Stimulated activated CD8-positive, alpha-beta memory T cell treated with anti-CD3 and anti-CD28 coated beads, Interleukin-4, amount 100 ng/mL, for 1 hour (primary cell): ENCODE measurements at places on chromosomes 1 and 21.

DNA sequence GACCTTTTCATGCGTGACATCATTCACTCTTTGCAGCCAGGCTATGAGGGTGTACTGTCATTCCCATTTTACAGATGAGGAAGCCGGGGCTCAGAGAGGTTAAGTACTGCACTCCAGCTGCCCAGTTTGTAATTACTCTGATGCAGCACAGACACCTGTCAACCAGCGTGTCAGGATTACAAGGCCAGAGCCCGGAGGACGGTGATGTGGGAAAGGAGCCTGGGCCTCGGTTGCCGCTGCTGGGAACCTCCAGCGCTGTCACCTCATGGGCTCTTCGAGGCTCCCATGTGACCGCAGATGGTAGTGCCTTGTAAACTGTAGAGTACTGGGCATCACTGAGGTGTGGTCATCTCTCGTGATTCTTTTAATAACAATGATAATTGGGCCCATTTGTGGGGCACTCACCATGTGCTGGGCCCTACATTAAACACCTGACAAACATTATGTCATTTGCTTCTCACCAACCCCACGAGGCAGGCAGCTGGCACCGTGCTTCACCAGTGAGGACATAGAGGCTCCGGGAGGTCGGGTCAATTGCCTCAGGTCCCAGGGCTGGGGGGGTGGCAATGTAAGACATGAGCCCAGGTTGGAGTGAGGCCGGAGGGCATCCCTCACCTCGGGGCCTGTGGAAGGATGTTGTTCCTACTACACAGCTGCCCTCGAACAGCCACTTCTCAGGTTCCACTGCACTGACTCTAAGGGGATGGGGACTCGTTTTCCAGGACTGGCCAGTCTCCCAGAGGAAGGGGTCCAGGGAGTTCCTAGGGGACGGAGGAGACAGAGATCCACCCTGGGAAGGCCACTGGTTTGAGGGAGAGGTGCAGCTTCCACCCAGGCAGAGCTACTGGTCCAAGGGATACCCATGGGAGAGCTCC, 42.8 kb upstream of the PADI1 start:
- DNase-seq = no peak

- DNase-seq = no peak
Observed at GRCh38 chr1:151511636-151512215, 539 bp downstream of the CGN start.

DNA sequence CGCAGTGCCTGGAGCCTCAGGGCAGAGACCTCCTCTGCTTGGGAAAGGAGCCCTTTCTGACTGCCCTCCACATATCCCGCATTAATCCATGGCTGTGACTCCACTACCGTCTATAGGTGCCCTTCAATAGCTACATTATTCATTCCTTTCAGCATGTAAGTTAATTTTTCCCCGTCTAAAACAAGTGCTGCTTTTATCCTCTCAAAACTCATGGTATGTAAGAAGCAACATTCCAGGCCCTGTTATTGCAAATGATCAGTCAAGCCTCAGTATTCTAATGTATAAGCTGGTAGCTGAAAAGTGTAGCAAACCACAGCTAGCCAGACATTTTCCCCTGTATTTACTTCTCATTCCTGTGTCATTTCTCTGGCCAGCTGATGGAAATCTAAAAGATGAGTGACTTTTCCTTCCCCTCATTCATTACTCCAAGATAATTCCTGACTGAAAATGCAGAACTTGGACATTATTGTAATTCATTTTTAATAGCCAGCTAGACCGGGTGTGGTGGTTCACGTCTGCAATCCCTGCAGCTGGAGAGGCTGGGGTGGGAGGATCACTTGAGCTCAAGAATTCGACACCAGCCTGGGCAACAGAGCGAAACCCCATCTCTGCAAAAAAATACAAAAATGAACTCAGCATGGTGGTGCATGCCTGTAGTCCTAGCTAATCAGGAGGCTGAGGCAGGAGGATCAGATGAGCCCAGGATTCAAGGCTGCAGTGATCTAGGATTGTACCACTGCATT, 88.5 kb upstream of the SOD1 start:
- DNase-seq = no peak

DNA sequence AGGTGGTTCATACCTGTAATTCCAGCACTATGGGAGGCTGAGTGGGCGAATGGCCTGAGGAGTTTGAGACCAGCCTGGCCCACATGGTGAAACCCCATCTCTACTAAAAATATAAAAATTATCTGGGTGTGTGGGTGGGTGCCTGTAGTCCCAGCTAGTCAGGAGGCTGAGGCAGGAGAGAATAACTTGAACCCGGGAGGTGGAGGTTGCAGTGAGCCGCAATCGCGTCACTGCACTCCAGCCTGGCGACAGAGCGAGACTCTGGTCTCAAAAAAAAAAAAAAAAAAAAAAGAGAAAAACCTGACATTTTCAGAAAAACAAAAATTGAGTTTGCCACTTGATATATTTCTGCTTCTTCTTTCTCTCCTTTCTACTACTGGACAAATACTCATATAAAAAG, 24.3 kb downstream of the CA6 start:
- DNase-seq = no peak

DNA sequence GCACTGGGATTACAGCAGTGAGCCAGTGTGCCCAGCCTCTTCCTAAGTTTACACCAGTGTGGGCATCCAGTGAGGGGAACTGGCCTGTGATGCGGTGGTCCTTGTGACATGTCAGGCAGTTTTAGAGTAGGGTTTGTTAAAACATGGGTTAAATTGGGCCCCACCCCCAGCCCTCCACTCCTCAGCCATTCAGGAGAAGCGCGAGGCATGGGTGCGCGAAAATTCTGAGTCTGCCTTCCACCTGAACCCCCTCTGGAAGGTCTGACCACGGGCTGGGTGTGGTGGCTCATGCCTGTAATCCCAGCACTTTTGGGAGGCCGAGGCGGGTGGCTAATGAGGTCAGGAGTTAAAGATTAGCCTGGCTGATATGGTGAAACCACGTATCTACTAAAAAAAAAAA, 51.7 kb downstream of the SKI start:
- DNase-seq = no peak

DNA sequence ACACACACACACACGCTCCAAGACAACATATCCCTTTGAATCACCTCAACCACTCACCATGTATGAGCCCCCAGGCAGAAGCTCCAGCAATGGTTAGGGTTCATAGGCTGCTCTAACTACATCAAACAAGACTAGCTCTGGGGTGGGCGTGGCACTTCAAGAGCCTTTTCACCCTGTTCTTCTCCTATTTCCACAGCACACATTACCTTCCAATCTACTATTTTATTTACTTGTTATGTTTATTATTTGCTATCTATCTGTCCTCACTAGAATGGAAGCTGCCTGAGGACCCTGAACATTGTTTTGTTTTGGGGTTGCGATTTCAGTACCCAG, 28.7 kb downstream of the TRABD2B start:
- no peak for DNase-seq

DNA sequence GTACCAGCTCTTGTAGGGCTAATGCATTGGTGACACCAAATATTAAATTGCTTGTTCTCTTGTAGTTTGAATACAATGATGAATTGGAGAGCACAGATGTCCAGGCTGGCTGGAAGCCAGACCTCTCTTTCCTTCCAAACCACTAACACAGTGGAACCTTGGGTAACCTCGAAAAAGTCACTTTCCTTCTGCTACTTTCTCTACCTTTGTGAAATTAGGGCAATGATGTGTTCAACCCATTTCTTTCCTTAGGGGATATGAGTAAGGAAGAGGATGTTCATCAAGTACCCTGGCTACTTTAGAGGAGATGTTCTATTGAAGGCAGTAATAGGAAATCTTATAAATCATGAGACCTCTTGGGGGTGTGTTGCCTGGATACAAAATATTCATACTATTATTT, 55.7 kb downstream of the XCL2 start:
- DNase-seq = no peak

- no peak for DNase-seq
Observed at GRCh38 chr1:207866471-207867135, 44.3 kb downstream of the CD34 start.

DNA sequence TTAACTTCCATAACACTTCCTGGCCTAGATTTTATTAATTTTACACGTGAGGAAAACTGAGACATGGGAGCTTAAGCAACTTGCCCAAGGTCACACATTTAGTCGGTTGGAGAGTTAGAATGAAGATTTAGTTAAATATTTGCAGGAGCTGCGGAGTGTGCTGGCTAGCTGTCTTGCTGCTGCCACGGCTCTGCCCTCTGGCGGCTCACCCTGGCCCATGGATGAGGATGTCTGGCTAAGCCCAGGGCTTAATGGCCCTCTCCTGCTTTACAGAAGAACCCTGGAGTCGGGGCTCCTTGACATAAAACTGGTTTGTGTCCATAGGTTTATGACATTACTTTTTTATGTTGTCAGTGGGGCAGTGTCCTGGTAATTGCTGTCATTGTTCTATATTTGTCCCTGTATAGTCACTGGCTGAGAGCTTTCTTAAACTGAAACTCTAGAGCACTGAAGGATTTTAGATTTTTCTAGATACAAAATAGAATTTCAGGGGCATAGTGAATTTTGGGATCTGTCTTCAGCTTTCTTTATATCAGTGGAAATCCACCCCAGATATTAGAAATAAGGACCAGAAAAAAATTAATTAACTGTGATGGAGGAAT, 88.9 kb upstream of the WLS start:
- DNase-seq = no peak

DNA sequence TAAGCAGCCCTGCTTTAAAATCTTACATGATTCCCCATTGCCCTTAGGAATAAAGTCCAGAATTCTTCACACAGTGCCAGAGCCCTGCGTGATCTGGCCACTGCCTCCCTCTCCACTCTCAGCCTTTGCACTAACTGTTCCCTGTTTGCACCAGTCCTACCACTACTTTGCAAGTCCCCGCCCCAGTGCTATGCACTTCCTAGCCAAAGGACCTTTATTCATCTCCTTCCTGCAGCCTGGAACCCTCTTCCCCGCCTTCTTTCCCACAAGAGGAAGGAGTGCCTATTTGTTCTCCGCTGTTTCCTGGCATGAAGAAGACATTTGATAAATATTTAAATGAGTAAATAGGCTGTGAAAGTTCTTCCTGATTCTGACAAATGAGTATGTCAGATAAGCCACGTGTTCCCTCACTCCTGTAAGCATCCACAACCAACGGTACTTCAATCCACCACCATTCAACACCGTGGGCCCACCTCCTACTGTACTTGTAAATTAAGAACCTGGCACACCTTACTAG, 23.9 kb downstream of the CAPN8 start:
- DNase-seq = no peak

- no peak for DNase-seq
Observed at GRCh38 chr21:29419422-29419821, 120.7 kb downstream of the BACH1 start.

DNA sequence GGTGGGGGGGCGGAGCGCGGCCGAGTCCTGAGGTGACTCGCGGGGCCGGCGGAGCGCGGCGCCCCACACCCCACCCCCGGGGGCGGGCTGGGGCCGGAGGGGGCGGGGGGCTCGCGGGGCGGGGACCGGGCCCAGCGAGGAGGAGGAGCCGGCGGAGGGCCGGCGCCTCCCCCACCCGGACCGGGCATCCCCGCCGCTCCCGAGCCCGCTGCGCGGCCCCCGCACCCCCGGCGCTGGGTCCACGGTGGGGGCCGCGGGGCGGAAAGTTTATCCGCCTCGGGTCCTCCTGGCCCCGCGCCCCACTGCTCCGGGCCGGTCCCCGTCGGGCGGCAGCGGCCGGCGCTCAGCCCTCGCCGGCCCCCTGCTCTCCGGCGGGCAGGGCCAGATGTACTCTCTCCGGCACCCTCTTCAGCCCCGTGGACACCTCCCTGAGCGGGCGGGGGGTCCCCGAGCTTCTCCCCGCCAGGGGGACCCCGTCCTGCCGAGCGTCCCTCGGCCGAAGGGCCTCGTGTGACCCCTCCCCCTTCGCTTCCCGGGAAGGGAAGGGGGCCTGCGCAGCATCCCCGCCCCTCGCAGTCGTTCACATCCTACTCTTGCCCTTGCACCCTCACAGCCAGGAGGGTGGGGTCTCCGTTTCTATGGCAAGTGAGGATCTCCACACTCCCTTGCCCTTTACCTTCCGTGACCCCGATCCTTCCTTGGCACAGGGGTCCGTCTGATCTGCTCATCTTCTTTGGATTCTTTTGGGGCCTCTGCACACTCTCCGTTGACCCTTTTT, 663 bp downstream of the CAMTA1 start:
- DNase-seq = no peak

DNA sequence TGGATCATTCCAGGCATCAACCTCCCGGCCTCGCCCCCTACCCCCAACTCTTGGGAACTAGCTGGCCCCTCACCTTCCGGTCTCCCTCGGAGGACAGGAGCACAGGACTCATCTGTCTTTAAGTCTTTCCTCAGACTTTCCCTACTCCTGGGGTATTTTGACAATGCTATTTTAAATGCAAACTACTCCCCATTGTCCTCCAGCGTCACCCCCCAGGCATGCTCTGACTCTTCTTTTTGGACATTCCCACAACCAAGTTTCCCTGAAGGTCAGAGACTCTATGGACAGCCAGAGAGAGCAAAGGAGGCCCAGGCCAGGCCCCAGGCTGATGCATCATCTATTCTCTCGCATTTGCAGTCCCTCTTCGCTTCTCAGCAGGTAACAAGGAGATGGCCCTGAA, 424.3 kb downstream of the PCP4 start:
- DNase-seq = no peak

DNA sequence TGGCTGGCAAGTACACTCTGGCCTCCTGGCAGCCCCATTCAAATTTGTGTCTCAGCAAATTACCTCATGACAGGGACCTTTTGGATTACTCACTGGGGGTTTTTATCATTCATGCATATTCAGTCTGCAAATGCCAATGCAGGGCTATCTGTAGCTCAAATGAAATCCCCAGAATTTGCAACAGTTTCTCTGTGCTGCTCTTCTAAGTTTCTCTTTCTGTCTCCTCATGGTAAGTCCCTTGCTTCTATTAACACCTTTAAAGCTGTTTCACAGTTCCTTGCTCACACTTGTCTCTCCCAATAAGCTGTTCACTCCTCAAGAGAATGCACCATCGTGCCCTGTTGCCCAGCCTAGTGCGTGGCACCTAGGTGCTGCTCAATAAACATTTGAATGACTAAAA, 3.3 kb upstream of the FAM78B start:
- no peak for DNase-seq

DNA sequence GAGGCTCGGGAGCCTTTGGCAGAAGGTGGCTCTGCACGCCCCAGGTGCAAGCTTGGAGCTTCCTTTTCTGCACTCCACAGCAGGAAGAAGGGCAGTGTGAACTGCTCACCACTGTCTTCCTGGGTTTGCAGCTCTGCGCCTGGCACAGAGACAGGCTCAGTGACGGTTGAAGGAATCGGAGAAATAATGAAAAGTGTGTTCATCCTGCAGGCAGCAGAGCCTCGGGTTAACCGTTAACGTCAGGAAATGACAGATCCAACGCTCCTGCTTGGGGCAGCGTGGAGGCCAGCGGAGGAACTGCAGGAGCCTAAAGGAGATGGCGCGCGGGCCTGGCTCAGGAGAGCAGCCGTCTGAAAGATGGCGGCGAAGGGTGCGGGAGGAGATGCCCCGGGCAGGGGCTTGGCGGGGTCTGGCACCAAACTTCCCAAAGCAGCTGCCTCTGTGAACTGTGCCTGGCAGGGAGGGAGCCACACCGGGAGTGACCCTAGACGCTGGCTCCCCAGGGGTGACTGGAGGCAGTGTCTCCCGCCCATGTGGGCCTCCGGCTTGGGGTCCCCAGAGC, 10.9 kb upstream of the SAMD11 start:
- no peak for DNase-seq
